ENCODE measurements at places on chromosomes 6 and 20.
A peak's percentile ranks its signal among the peaks of the same experiment; 100 is the strongest.

DNA sequence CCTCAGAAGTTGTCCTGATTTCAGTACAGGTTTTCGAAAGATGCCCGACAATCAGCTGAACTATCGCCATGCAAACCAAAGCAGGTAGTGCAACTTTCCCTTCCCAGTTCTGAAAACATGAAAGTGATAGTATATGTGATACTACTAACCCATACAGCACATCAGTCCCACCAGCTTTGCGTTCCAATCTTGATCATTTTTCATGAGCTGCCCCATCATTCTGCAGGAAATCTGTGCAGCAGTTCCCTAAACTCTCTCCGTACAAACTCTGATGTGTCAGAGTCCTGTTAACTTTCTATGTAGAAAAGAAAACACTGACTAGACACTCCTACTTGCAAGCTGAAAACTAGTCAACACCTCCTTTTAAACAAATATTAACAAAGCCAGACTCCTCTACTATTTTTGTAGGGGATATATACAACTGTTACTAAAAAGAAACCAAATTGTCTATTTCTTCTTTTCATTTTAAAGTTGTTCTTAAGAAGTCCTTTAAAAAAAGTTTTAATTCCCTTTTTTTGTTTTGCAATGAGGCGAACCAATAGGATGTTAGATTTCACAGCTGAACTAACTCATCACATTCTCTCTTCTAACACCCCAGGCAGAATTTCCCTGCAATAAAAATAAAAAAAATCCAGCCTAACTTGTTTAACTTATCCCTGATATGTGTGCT lies 99.6 kb upstream of the DST start:
- no peak for DNase-seq

GRCh38 chr6:149484733-149485700 lies at the start of gene ZC3H12D:
Gene ZC3H12D, minus strand, starts transcription at chr6:149485014. Its CDS starts 10,471 bp downstream, at chr6:149474543.
- peak; percentile 74 for DNase-seq

- DNase-seq: no peak
Observed at GRCh38 chr6:92681401-92681800, 738.0 kb downstream of the EPHA7 start.

GRCh38 chr6:98716341-98716740 lies 118.0 kb upstream of the POU3F2 start:
- DNase-seq: no peak

GRCh38 chr20:46230801-46231282 lies 77.5 kb downstream of the CDH22 start:
- no peak for DNase-seq
